Kidney (tissue), 22 donors: ENCODE measurements at places on chromosomes 3 and 15. TPM values are rescaled to one million over a fixed set of nuclear protein-coding genes. Genes with fewer than 3 reads are reported as not detected.
A peak's percentile ranks its signal among the peaks of the same experiment; 100 is the strongest.

The GMNC gene
- total RNA-seq: 1.9 TPM

The LRTM1 gene
- not detected for total RNA-seq

- DNase-seq: no peak
- H3K36me3 ChIP-seq: no peaks in the 10 kb centered on the region
- H3K4me1 ChIP-seq: no peaks in the 10 kb centered on the region
- H3K4me3 ChIP-seq: no peak overlapping the region
- no peaks in the 10 kb centered on the region for H3K27me3 ChIP-seq
Measured at GRCh38 chr15:23516866-23517265, 48.6 kb upstream of the MKRN3 start.

GRCh38 chr3:60417576-60417975 lies 833.7 kb downstream of the FHIT start:
- no peaks in the 10 kb centered on the region for H3K36me3 ChIP-seq
- peak; percentile 65 for DNase-seq
- H3K4me1 ChIP-seq: no peaks in the 10 kb centered on the region
- no peak overlapping the region for H3K4me3 ChIP-seq
- no peak overlapping the region for H3K27ac ChIP-seq

The FGF12 gene
- 1.8 TPM for total RNA-seq

The SEMA3G gene
- total RNA-seq: 25.7 TPM

- no peaks in the 10 kb centered on the region for H3K4me1 ChIP-seq
- no peak overlapping the region for H3K4me3 ChIP-seq
- no peak overlapping the region for H3K27ac ChIP-seq
- no peak for DNase-seq
Measured at GRCh38 chr15:65824031-65824743, 32.1 kb upstream of the DENND4A start.

The ZBTB20 gene
- 142 TPM for total RNA-seq

GRCh38 chr15:100832149-100832942 lies 47.3 kb upstream of the ALDH1A3 start:
- H3K4me3 ChIP-seq: no peak overlapping the region
- peaks cover 2% of the 10 kb centered on the region for H3K4me1 ChIP-seq
- DNase-seq: no peak
- no peaks in the 10 kb centered on the region for H3K36me3 ChIP-seq
- H3K27me3 ChIP-seq: no peaks in the 10 kb centered on the region

- H3K36me3 ChIP-seq: no peaks in the 10 kb centered on the region
- peaks cover 4% of the 10 kb centered on the region for H3K4me1 ChIP-seq
Measured at GRCh38 chr15:35698966-35699575, 153.1 kb upstream of the DPH6 start.
